Activated naive CD4-positive, alpha-beta T cell (primary cell): ENCODE measurements at places on chromosomes 16 and 17.
A peak's percentile ranks its signal among the peaks of the same experiment; 100 is the strongest.

- DNase-seq, result no peak
Measured at GRCh38 chr17:32755045-32755805, 121.7 kb downstream of the MYO1D start.

- no peak for DNase-seq
Measured at GRCh38 chr17:57720386-57721035, 24.6 kb downstream of the CCDC182 start.

DNA sequence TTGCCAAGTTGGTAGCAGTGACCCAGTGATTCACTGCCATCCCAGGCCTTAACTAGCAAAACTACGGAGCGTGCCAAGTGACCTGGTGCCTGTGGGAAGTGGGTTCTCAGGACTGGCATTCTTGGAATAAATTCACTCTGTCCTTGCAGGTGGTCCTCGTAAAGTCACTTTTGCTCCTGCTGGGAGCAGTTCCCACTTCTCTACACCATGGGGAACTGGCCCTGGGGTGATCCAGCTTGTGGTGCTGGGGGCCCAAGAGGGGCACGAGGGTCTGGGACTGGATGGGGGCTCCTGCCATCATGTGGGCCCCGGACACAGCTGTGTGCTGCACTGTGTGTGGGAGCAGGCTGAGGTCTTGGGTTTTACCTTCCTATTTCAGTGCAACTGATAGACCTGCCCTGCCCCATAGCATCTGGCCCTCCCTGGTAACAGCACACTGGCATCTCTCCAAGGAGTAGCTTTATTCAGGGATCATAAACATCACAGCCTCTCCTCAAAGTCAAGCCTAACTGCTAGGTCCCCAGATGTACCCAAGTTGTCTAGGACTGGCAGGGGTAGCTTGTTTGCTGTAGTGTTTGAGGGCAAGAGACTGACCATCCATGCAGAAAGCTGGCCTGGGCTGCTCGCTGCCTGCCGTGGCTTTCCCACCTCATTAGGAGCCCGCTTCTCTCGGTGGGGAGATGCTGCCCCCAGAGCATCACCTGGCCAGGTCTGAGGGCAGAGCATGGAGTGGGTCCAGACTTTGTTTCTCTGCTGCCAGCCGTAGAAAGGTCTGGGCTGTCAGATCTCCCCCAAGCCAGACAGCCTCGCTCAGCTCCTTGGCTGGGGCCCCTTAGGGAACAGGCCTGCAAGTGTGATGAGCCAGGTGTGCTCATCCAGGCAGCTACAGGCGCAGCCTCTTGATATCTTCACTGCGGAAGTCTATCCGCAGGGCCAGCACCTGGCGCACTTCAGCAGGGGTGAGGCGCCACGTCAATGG, 26.0 kb downstream of the FCSK start:
- no peak for DNase-seq

DNA sequence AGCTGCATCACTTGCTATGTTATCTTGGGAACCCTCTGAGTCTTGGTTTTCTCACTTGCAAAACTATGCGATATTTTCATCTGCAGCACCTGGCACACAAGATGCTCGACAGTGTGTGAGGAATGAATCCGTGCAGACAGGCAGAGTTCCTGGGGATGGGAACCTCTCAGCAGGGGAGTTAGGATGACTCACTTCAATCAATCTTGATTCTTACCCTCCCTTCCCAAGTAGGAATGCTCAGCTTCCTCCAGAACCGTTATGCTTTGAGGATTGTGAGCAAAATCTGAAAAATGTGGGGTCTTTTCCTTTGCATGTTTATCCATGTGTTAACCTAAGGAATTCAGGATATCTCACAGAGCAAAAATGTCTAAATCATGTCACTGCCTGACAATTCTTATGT, 68.9 kb upstream of the HNF1B start:
- no peak for DNase-seq

- DNase-seq, result peak; percentile 47
Measured at GRCh38 chr17:27651411-27652345, 20.7 kb downstream of the LGALS9 start.

DNA sequence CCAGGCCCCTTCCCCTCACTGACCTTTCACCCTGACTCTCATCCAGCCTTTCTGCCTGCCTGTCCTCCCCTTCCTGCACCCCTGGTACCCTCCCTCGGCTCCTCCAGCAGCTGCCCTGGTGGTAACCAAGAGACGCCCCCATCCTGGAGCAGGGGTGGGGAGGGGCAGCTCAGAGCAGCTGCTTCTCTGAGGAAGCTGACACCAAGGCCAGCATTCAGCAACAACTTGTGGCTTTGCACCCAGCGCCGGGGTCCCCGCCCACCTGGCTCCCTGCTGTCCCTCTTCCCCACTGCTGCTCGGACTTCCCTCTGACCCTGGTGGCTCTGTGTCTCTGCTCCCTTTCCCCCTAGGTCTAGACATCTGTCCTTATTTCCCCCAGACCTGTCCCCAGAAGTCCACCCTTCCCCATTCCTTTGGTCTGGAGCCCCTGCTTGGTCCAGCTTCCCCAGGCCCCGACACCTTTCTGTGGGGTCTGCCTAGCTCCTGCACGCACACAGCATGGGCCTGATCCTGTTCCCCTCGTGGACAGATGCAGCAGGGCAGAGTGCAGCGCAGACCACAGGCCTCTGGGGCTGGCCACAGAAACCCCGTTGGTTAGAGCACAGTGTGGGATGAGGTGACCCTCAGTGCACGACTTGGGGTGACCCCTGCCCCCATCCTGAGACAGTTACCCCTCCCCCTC, 1.2 kb upstream of the ATP2A1 start:
- DNase-seq, result no peak

DNA sequence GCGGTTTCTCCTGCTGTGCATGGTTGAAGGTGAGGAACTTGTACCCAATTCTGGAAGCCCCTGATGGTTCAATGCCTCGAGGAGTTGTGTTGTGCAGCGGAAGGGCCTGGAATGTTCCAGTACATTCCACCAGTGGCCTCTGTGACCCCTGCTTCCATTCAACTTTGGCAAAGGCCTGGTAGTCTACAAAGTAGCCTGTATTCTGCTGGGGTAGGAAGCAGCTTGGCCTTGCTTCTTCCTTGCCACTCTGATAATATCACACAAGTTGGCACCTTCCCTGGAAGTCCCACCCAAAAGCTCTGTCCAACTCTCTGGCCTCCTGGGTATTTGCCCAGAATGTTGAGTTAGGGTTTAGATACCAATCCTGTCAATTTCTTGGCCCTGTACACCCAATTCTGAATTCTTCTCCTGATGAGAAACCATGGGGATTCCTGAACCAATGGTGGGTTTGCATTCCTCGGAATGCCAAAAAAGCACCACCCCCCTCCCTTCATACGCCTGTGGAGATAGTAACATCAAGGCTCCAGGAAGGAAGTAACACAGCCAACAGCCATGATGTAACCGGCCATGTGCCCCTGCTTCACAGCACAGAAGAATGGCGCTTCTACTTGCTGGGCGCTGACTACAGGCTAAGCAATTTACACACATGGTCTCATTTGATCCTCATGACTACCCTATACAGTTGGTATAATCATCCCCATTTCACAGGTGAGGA, 11.8 kb upstream of the FAM117A start:
- no peak for DNase-seq

DNA sequence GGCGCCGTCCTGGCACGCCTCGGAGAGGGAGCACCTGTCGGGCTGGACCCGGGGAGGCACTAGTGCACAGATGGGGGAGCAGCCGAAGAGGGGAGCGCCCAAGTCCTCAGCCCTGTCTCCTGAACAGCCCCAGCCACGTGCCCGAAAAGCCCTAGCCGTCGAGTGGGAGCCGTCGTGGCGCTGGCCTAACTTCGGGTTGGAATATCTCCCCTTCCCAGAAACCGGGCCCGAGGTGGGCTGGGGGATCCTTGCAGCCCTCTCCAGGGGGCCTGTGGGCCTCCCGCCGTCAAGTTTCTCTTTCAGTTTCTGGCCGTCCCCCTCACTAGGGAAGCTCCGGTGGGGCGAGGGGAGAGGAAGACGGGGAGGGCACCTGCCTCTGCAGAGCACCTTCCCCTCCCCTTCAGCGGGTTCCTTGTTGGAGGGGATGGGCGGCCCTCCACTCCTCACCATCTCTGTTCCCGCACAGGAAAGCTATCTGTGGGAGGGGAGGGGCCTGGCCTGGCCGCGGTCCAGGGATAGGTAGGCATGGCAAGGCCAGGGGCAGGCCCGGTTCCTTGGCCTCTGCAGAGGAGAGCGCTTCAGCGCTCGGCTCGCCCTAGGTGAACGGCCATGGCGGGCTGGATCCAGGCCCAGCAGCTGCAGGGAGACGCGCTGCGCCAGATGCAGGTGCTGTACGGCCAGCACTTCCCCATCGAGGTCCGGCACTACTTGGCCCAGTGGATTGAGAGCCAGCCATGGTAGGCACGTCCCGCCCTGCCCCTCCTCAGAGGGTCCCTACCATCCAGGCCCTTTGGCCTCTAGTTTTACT, 709 bp downstream of the STAT5A start:
- no peak for DNase-seq

DNA sequence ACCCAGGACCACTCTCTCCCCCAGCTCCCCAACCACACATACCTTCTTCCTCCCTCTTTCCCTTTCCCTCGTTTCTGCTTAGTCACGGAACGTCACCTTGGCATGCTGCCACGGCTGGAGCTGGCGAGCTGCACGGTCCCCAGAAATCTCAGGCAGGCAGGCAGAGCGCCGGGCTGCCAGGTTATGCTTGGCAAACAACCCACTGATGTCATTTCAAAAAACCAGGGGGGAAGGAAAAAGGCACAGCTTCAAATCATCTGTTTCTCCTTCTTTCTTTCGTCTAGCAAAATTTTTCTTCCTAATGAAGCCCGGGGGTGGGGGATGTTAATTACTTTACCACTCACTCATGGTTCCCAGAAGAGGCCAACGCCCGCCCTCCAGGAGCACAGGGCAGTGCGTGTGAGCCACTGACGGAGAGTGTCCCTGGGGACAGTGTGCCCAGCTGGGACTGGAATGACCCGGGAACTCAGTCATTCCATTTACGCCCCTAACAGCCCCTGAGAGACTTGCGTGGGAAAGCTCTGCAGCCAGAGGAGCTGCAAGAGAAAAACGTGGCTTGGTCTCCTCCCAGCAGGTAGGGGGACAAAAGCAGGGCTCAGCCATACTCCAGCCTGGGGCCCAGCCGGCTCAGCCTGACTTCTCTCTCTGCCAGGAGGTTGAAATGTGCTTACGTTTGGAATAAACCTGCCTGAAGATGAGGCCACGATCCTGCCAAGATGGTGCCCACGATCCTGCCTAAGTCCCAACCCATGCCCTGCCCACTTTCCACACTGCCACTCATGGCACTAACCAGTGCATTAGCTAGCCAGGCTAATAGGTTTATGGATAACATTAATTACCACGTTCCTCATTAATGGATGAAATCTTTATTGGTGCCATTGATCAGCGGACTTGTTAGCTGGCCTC, 198.9 kb downstream of the ZFHX3 start:
- no peak for DNase-seq

GRCh38 chr17:69286257-69286656, 40.7 kb downstream of the ABCA5 start:
- DNase-seq, result no peak

DNA sequence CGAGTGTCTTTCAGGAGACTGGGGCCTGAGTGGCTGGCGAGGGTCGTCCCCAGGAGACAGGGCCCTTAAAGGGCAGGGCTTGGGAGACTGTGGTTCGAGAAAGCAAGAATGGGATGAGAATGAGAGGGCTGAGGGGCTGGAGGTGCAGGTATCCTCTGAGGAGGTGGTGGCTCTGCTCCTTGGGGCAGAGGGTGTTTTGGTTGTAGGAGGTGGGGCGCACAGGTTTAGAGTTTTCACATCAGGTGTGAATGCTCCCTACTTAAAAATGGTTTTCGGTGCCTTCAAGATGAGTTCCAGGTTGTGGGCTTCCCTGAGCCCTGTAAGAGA, 430 bp downstream of the BCAS3 start:
- DNase-seq, result no peak

GRCh38 chr17:56009795-56010651, 143.3 kb upstream of the ANKFN1 start:
- no peak for DNase-seq

DNA sequence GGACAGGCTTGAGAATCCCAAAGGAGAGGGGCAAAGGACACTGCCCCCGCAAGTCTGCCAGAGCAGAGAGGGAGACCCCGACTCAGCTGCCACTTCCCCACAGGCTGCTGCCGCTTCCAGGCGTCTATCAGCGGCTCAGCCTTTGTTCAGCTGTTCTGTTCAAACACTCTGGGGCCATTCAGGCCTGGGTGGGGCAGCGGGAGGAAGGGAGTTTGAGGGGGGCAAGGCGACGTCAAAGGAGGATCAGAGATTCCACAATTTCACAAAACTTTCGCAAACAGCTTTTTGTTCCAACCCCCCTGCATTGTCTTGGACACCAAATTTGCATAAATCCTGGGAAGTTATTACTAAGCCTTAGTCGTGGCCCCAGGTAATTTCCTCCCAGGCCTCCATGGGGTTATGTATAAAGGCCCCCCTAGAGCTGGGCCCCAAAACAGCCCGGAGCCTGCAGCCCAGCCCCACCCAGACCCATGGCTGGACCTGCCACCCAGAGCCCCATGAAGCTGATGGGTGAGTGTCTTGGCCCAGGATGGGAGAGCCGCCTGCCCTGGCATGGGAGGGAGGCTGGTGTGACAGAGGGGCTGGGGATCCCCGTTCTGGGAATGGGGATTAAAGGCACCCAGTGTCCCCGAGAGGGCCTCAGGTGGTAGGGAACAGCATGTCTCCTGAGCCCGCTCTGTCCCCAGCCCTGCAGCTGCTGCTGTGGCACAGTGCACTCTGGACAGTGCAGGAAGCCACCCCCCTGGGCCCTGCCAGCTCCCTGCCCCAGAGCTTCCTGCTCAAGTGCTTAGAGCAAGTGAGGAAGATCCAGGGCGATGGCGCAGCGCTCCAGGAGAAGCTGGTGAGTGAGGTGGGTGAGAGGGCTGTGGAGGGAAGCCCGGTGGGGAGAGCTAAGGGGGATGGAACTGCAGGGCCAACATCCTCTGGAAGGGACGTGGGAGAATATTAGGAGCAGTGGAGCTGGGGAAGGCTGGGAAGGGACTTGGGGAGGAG, at the start of gene CSF3:
CSF3 (plus strand) TSS at position 436 of the 993 bp plus-strand sequence; CDS start at position 471, 35 bp downstream.
- DNase-seq, result no peak

- DNase-seq, result peak; percentile 25
Measured at GRCh38 chr16:88737298-88738150, 31.2 kb downstream of the CTU2 start.

DNA sequence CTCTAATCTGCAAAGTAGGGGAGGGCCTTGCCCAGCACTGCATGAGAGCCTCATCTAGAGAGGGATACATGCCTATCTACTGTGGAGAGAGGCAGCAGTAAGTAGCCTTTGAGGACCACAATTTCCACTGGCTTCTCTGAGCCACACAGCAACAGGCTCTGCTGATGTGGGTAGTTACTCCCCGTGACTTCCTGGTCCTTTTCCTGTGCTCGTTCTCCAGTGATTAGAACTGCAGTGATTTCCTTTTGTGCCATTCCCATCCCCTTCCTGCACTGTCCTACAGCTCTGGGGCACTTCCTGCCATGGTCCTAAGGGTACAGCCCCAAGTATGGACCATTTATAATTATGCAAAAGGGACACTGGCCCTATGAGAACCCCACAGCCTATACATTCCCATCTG, 3.0 kb downstream of the PLSCR3 start:
- no peak for DNase-seq

- DNase-seq, result no peak
Measured at GRCh38 chr17:30840771-30841170, 9.0 kb downstream of the ATAD5 start.
